ENCODE measurements at places on chromosomes 2 and 18.

- DNase-seq: no peak
These were observed 53.8 kb upstream of the TMEM182 start for GRCh38 chr2:102707796-102708695.

DNA sequence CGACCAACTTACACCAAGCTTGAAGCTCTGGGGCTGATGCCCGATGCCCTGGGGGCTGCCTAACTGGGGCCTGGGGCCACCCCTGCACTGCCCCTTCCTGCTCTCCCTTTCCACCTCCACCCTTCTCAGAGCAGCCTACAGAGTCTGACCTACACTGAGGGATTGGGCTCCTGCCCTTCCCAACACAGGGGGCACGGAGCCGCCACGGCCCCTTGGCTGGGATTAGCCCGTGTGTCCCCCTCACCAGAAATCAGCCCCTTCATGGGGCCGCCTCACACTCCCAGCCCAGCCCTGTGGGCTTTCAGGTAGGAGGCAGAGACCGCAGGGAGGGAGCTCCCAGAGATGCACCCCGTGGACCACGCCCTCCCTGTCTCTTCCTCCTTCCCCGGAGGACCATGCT, 198.0 kb downstream of the EIPR1 start:
- no peak for DNase-seq

DNA sequence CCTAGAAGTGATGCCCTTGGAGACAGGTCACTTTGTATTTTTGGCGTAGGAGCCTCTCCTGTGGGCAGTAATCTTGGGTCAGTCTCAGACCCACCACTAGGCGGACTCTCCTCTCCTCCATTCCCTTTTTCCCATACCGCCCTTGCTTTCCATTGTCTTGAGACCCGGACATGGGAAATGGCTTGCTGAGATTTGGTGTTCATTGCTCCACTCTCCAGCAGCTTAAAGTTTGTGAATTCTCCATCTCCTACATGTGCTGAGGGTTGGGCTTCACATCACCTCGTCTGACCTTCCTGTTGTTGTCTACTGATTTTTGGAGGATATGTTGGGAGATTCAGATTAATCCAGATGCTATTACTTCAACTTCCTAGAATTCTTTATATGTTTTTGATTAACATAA, 159.2 kb upstream of the RAB12 start:
- no peak for DNase-seq

DNA sequence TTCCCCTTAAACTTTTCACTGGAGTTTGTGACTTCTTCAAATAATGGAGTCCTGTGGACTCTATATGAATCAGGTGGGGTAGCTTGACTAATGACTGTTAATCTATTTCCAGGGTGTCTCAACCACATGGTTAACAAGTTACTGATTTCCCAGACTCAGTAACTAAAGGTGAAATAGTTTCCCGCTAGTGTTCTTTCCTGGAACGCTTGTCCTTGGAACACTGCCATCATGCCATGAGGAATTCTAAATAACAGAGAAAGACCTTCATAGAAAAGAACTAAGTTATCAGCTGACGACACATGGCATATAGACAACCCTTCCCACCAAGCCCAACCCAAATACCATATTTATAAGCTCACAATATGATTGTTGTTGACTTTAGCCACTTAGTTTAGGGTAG, 1027.9 kb upstream of the FAM98A start:
- no peak for DNase-seq

DNA sequence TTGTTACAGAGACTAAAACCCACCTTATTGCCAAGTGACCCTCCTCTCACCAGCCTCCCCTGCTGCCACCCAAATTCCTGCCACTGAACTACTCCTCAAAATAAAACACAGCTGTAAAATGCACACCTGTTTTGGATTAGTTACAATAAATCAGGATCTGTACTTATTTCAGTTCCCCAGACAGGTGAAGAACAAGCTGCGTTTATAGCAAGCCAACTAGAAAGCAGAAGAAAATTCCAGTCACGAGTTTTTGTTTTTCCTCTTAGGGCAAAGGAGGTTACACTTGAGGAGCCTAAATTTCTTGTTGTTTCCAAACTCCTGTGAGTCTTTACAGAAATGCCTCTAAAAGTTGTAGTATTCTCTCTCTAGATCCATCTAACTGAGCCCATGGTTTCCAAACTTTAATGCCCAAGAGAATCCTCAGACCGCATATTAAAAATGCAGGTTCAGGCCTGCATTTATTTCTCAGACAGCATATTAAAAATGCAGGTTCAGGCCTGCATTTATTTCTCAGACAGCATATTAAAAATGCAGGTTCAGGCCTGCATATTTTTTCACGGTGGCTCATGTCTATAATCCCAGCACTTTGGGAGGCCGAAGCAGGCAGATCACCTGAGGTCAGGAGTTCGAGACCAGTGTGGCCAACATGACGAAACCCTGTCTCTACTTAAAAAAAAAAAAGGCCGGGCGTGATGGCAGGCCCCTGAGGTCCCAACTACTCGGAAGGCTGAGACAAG, 62.2 kb downstream of the ALPK2 start:
- DNase-seq: no peak
